ENCODE measurements at places on chromosomes 2 and 18.

GRCh38 chr18:6797171-6797570, 67.7 kb downstream of the ARHGAP28 start:
- H3K4me3 ChIP-seq: no peak overlapping the region
- no peaks in the 10 kb centered on the region for H3K36me3 ChIP-seq
- DNase-seq: no peak

DNA sequence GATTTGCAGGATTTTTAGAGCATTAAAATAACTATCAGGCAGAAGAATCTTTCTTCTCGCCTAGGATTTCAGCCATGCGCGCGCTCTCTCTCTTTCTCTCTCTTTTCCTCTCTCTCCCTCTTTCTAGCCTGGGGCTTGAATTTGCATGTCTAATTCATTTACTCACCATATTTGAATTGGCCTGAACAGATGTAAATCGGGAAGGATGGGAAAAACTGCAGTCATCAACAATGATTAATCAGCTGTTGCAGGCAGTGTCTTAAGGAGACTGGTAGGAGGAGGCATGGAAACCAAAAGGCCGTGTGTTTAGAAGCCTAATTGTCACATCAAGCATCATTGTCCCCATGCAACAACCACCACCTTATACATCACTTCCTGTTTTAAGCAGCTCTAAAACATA, 137.0 kb downstream of the MEIS1 start:
- no peak overlapping the region for H3K4me3 ChIP-seq
- H3K27ac ChIP-seq: no peak overlapping the region
- no peaks in the 10 kb centered on the region for H3K36me3 ChIP-seq
- peaks cover 4% of the 10 kb centered on the region for H3K4me1 ChIP-seq
- peaks cover 28% of the 10 kb centered on the region for H3K27me3 ChIP-seq

- no peak overlapping the region for H3K27ac ChIP-seq
- no peaks in the 10 kb centered on the region for H3K36me3 ChIP-seq
- peaks cover 32% of the 10 kb centered on the region for H3K27me3 ChIP-seq
- H3K4me3 ChIP-seq: no peak overlapping the region
These were observed 5.0 kb downstream of the FZD7 start for GRCh38 chr2:202038471-202039277.

- DNase-seq: no peak
- H3K4me1 ChIP-seq: peaks cover 7% of the 10 kb centered on the region
- H3K36me3 ChIP-seq: no peaks in the 10 kb centered on the region
- no peak overlapping the region for H3K27ac ChIP-seq
- no peak overlapping the region for H3K4me3 ChIP-seq
- peaks cover 61% of the 10 kb centered on the region for H3K27me3 ChIP-seq
These were observed 5.8 kb upstream of the WNT6 start for GRCh38 chr2:218853766-218854165.

DNA sequence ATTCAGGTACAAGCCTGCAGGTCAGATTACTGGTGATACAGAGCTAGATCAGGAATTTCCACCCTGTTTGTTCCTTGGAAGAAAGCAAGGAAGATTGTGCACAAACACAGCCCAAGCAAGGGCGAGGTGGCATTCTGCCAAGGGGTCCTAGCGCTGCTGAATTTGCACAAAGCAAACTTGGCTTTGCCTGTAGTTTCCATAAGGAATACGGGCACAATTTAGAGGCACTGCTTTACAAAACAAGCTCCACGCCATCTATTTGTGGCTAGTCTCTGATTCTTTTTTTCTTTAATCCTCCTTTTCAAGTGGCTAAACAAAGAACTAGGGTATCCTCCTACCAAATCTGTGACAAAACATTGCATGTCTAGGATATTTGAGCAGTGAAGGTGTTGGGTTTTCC, 195.5 kb upstream of the ACVR2A start:
- H3K4me1 ChIP-seq: no peaks in the 10 kb centered on the region
- H3K4me3 ChIP-seq: no peak overlapping the region
- H3K27ac ChIP-seq: no peak overlapping the region
- peaks cover 7% of the 10 kb centered on the region for H3K27me3 ChIP-seq
- no peaks in the 10 kb centered on the region for H3K36me3 ChIP-seq

DNA sequence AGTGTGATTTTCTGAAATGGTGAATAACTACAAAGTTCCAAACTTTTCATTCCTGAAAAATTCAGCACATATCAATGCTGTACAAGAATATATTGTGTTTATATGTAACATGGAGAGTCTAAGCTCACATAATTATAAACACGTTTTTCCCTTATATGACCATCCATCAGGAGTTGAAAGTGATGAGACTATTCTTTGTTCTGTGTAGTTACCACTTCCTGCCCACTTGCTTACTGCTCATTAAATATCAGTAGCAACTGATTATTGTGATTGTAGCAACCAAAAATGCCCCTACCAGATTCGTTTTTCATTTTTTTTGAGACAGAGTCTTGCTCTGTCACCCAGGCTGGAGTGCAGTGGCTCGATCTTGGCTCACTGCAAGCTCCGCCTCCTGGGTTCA, 30.8 kb downstream of the OTX1 start:
- no peak overlapping the region for H3K27ac ChIP-seq
- peaks cover 4% of the 10 kb centered on the region for H3K4me1 ChIP-seq
- H3K27me3 ChIP-seq: peaks cover 5% of the 10 kb centered on the region
- no peak overlapping the region for H3K4me3 ChIP-seq
- H3K36me3 ChIP-seq: no peaks in the 10 kb centered on the region

GRCh38 chr2:206657087-206657486, 14.8 kb downstream of the FAM237A start:
- no peak overlapping the region for H3K4me3 ChIP-seq
- no peak overlapping the region for H3K27ac ChIP-seq
- no peaks in the 10 kb centered on the region for H3K36me3 ChIP-seq
- DNase-seq: no peak

Data from activated T-helper 2 cell treated with anti-CD3 and anti-CD28 coated beads, Interferon-gamma antibody, Interleukin-2, Interleukin-4, amounts not matched to agents 10 μg/mL and 5 μg/mL and 100 μg/mL, durations not matched to agents 14 hours and 24 hours and 36 hours (primary cell).